ENCODE measurements at places on chromosomes 6 and 20.

DNA sequence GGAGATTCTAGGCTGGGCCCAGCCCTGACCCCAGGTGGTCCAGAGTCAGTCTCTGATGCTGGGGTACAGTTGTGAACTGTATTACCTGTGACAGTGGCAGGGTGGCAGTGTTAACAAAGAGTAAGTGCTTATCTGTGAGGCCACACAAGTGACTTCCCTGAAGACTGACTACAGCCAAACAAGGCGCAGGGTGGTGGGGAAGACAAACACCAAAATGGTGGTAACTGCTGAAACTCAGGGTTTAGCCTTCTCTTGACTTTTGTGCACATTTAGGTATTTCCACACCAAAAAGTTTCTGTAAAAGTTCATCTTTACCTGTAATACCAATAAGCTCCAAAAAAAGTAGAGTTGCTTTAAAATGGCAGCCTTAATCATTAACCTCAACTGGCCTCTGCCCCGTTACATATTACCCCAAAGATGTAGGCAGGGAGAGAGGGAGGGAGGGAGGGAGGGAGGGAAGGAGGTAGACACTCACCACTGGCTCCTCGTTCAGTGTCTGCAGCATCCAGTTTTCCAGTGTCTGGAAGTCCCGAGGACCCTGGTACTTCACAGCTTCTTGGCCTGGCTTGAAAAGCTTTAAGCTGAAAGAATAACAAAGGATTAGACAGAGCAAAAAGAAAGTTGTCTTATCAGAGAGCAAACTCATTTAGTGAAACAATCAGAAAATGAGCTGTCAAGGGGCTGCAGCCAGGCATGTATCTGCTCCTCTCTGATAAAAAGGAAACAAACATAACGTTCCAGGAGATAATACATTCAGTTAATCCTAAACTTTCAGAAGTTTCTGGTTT is 11.3 kb downstream of the TXNDC5 start:
- no peaks in the 10 kb centered on the region for H3K4me1 ChIP-seq
- H3K36me3 ChIP-seq = peaks cover 99% of the 10 kb centered on the region
- DNase-seq = no peak
- H3K4me3 ChIP-seq = no peak overlapping the region
- no peaks in the 10 kb centered on the region for H3K27me3 ChIP-seq

GRCh38 chr6:15090745-15091384 is 155.0 kb upstream of the JARID2 start:
- H3K27ac ChIP-seq = no peak overlapping the region
- no peak overlapping the region for H3K4me3 ChIP-seq
- no peaks in the 10 kb centered on the region for H3K36me3 ChIP-seq
- H3K4me1 ChIP-seq = no peaks in the 10 kb centered on the region
- H3K27me3 ChIP-seq = no peaks in the 10 kb centered on the region

- DNase-seq = no peak
- no peaks in the 10 kb centered on the region for H3K27me3 ChIP-seq
- peaks cover 14% of the 10 kb centered on the region for H3K4me1 ChIP-seq
- peaks cover 62% of the 10 kb centered on the region for H3K36me3 ChIP-seq
- no peak overlapping the region for H3K27ac ChIP-seq
These were observed 40.6 kb downstream of the HECA start for GRCh38 chr6:139175389-139175948.

GRCh38 chr20:2101057-2101864 is at the start of gene STK35:
TSS of gene STK35 (plus strand) at chr20:2101827. CDS start at chr20:2101882, 55 bp downstream.
- H3K27me3 ChIP-seq = no peaks in the 10 kb centered on the region
- DNase-seq = no peak
- peaks cover 10% of the 10 kb centered on the region for H3K36me3 ChIP-seq
- H3K4me3 ChIP-seq = peak within 1 kb of the TSS; percentile 89
- peaks cover 3% of the 10 kb centered on the region for H3K4me1 ChIP-seq

GRCh38 chr6:91904586-91905164 is 1317.8 kb upstream of the MAP3K7 start:
- H3K27ac ChIP-seq = no peak overlapping the region
- no peak for DNase-seq
- no peak overlapping the region for H3K4me3 ChIP-seq
- no peaks in the 10 kb centered on the region for H3K36me3 ChIP-seq
- no peaks in the 10 kb centered on the region for H3K4me1 ChIP-seq
- H3K27me3 ChIP-seq = no peaks in the 10 kb centered on the region

DNA sequence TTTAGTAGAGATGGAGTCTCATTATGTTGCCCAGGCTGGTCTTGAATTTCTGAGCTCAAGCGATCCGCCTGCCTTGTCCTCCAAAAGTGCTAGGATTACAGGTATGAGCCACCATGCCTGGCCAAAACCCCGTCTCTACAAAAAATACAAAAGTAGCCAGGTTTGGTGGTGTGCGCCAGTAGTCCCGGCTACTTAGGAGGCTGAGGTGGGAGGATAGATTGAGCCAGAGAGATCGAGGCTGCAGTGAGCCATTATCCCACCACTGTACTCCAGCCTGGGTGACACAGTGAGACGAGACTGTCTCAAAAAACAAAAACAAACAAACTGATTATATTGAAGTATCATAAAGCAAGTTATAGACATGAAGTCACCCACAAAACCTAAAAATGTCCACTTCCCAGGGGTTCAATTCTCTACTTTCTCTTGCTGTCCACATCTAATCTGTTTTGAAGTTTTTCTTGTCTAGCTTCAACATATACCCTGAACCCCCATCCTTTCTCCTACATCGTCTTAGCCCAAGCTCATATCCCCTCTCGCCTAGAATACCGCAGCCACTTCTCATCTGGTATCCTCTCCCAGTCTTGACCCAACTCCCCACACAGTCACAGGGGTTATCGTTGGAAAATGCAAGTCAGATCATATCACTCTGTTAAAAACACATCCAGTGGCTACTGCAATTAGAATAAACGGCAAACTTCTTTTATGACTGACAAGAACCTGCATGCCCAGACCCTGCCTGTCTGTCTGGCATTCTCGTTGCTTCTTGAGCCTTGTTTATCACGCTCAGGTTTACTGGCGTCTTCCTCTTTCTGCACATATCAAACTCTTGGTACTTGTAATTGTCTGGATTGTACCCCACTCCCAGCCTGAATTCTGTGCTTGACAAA is 20.1 kb upstream of the NCOA3 start:
- no peaks in the 10 kb centered on the region for H3K27me3 ChIP-seq
- peaks cover 9% of the 10 kb centered on the region for H3K4me1 ChIP-seq
- H3K36me3 ChIP-seq = no peaks in the 10 kb centered on the region
- no peak overlapping the region for H3K27ac ChIP-seq

- H3K27ac ChIP-seq = no peak overlapping the region
- H3K36me3 ChIP-seq = no peaks in the 10 kb centered on the region
- no peak overlapping the region for H3K4me3 ChIP-seq
- no peaks in the 10 kb centered on the region for H3K4me1 ChIP-seq
- no peak for DNase-seq
These were observed 13.6 kb downstream of the BPIFA2 start for GRCh38 chr20:33181482-33182093.

DNA sequence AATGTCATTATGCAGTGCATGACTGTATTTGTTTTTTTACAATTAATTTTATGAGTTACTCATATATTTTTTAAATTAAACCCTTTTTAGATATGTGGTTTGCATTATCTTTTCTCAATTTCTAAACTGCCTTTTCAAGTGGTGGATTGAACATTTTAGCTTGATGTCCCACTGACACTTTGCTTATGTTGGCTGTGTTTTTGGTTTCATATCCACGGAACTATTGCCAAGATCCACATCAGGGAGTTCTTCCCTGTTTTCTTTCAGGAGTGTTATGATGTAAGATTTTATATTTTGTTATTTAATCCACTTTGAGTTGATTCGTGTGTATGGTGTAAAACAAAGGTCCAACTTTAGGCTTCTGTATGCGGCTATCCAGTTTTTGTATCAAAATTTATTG is 1144.9 kb upstream of the EYS start:
- H3K4me3 ChIP-seq = no peak overlapping the region
- H3K27me3 ChIP-seq = no peaks in the 10 kb centered on the region
- no peaks in the 10 kb centered on the region for H3K36me3 ChIP-seq

DNA sequence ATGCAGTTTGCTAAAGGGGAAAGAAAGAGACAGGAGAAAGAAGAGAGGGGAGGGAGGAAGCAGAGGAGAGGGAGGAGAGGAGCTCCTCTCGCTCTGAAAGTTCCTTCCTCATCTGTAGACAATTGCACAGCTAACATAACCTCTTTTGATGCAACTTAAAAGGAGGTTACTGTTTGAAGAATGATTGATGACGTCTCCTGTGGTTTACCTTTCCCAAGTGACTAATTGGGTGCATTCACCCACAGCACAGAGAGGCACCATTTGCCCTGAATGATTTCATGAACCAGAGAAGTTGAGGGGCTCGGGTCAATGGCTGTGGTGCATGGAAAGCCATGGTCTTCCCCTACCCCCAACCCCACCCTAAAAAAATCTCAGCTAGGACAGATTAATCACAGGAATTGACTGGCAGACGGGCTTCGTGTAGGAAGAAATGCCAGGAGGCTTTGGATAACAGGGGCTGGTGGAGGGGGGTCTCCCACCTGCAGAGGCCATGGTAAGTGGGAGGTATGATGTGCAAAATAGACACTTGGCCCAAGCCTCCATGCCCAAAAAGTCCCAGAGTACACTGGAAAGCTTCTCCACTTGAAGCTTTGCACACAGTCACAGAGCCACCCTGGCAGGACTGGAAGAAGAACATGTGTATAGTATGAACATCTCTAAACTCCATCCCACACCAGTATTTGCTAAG is 213.7 kb downstream of the ANKRD60 start:
- H3K4me1 ChIP-seq = no peaks in the 10 kb centered on the region
- no peak overlapping the region for H3K4me3 ChIP-seq
- DNase-seq = peak; percentile 1
- no peaks in the 10 kb centered on the region for H3K36me3 ChIP-seq
- no peak overlapping the region for H3K27ac ChIP-seq
- H3K27me3 ChIP-seq = no peaks in the 10 kb centered on the region

GRCh38 chr6:45737331-45738056 is 278.2 kb downstream of the CLIC5 start:
- H3K4me3 ChIP-seq = no peak overlapping the region
- H3K27ac ChIP-seq = no peak overlapping the region
- H3K27me3 ChIP-seq = no peaks in the 10 kb centered on the region
- H3K4me1 ChIP-seq = peaks cover 5% of the 10 kb centered on the region
- H3K36me3 ChIP-seq = no peaks in the 10 kb centered on the region

GRCh38 chr6:159098636-159099106 is 53.9 kb upstream of the TAGAP start:
- H3K4me1 ChIP-seq = no peaks in the 10 kb centered on the region
- H3K4me3 ChIP-seq = no peak overlapping the region

DNA sequence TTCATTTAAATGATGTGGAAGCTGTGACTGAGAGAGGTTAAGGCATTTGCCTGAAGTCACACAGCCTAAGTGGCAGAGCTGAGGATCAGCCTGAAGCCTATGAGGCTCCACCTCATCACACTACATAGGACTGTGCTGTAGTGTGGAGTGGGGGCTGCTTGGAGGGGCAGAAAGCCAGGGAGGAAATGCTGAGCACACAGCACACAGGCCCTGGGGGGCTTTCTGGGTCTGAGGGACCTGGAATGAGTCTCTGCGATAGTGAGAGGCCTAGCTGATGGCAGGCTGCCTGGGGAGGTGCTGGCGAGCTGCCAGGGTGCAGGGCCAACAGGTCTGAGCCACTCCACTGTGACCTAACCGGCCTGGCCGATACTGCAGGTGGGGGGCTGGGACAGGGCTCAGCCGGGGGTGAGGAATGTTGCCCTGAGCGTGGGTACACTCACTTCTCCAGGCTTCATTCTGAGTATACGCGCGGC is 2.2 kb upstream of the ARHGAP40 start:
- DNase-seq = peak; percentile 55
- no peaks in the 10 kb centered on the region for H3K36me3 ChIP-seq
- H3K27me3 ChIP-seq = peaks cover 12% of the 10 kb centered on the region
- no peak overlapping the region for H3K4me3 ChIP-seq

- no peaks in the 10 kb centered on the region for H3K36me3 ChIP-seq
- DNase-seq = no peak
- no peaks in the 10 kb centered on the region for H3K27me3 ChIP-seq
- no peaks in the 10 kb centered on the region for H3K4me1 ChIP-seq
These were observed 38.7 kb upstream of the PDE10A start for GRCh38 chr6:165701564-165702354.

DNA sequence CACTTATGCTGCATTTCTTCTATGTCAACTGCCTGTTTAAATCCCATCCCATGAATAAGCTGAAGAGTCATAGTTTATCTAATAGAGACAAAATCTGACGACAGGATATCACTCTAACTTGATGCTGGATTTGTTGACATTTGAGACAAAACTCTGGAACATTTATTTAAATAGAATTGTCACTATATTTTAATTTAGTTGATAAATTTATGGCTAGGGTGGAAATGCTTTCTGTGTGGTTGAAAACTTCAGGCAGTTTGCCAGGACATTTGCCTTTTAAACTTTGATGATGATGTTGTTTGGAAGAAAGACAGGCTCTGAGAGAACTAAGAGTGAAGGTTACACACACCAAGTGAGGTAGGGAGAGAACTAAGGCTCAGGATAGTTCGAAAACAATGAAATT is 68.1 kb downstream of the GJA1 start:
- no peaks in the 10 kb centered on the region for H3K4me1 ChIP-seq
- no peaks in the 10 kb centered on the region for H3K36me3 ChIP-seq

GRCh38 chr6:130269969-130270635 is 47.4 kb upstream of the SAMD3 start:
- no peak for DNase-seq
- H3K27ac ChIP-seq = no peak overlapping the region
- H3K4me1 ChIP-seq = no peaks in the 10 kb centered on the region
- no peaks in the 10 kb centered on the region for H3K36me3 ChIP-seq

DNA sequence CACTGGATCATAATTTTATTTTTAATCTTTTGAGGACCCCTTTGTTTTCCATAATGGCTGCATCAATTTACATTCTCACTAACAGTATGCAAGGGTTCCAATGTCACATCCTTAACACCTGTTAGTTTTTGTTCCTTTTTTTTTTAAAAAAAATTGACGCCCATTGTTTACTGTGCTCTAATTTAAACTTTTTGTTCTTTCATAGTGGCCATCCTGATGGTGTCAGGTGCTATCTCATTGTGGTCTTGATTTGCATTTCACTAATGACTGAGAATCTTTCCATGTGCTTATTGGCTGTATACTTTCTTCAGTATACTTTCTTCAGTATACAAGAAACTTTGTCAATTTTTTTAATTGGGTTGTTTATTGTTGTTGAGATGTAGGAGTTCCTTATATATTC is 347.0 kb downstream of the RNGTT start:
- H3K27ac ChIP-seq = no peak overlapping the region
- no peak for DNase-seq
- H3K4me1 ChIP-seq = no peaks in the 10 kb centered on the region
- no peaks in the 10 kb centered on the region for H3K27me3 ChIP-seq
- H3K4me3 ChIP-seq = no peak overlapping the region

- no peak overlapping the region for H3K4me3 ChIP-seq
- DNase-seq = no peak
- no peak overlapping the region for H3K27ac ChIP-seq
- H3K36me3 ChIP-seq = no peaks in the 10 kb centered on the region
These were observed 23.3 kb upstream of the BCAS1 start for GRCh38 chr20:54093423-54094267.
